Natural killer cell (primary cell): ENCODE measurements at places on chromosomes 6 and 20. TPM values are rescaled to one million over a fixed set of nuclear protein-coding genes. Genes with fewer than 3 reads are reported as not detected.

BMP6 gene
- 0.25 TPM for total RNA-seq

TSPO2 gene
- total RNA-seq: not detected

DNA sequence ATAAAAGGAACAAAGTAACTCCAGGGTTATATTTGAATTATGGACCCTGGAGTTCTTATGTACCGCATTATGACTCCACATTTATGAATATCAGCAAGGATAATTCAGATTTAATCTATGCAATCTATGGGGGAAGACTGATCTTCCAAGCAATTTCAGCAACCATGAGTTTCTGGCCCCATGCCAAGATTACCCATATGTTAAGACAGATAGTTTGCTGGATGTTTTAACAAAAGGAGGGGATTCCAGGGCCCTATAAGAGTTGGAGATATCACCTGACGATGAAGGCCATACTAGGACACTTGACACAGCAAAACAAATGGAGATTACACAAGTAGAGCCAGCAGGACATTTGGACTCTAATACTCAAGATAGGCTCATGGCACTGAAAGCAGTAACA, 45.9 kb upstream of the PLN start:
- no peaks in the 10 kb centered on the region for H3K4me1 ChIP-seq
- no peak overlapping the region for H3K4me3 ChIP-seq
- no peaks in the 10 kb centered on the region for H3K27me3 ChIP-seq
- DNase-seq: no peak
- H3K36me3 ChIP-seq: peaks cover 6% of the 10 kb centered on the region
- no peak overlapping the region for H3K27ac ChIP-seq

DNA sequence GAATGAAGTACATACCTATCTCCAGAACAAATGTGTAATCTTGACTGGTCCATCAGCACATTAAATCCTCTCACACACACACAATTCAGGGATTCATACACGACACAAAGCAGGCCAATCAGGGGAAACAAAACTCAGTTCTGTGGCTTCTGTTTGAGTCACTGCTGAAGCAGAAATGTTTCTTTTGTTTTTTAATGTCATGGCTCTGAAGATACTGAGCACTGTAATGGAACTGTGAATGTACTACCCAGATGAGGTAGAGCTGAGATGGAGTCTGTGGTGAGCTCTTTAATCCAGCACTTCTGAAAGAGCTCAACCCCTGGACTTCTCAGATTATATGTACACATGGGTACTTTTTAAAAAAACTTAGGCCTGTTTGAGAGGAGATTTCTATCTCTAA, 116.4 kb downstream of the THEMIS start:
- no peak for DNase-seq
- no peak overlapping the region for H3K4me3 ChIP-seq
- no peaks in the 10 kb centered on the region for H3K27me3 ChIP-seq
- H3K36me3 ChIP-seq: no peaks in the 10 kb centered on the region
- H3K27ac ChIP-seq: no peak overlapping the region

DNA sequence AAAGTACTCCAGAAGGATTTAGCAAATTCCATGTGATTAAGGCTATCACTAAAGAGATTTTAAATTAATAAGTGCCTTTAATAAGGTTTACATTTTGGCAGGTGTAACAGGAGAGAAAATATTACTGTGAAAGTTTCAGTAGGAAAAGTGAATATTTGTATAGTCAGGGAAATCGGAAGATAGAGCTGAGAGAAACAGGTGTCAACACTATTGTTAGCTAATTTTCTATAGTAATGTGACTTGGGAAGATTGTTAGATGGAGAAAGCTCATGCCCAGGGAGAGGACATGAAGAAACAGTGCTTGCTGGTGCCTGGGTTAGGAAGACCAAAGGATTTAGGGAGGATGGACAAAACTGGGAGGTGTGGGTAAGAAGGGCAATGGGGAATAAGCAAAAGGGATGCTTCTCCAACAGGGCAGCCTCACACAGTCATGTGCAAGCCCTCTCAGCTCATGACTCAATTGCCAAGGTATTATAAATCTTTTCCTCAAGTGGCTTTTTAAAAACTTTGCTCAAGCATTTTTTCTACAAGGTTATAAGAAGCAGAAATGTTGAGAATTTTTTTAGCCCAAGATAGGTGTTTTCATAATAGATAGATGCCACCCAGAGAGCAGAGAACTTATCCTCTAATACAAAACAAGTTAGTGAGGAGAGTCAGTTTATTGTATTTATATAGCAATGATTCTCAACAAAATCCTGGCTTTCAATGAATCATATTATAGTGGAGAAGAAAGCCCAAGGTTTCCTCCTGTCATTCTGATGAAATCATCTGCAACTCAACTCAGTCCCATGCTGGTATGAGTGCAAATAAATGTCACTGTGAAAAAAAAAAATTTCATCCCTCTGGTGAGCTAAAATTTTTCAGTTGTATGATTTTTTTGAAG, 325.2 kb upstream of the NT5E start:
- no peaks in the 10 kb centered on the region for H3K4me1 ChIP-seq
- no peak overlapping the region for H3K4me3 ChIP-seq
- no peaks in the 10 kb centered on the region for H3K36me3 ChIP-seq
- no peak for DNase-seq
